ENCODE measurements at places on chromosomes 6 and 20.

GRCh38 chr6:28580475-28580874 is 54.8 kb downstream of the GPX5 start:
- no peak for DNase-seq

- DNase-seq: no peak
These were observed 126.2 kb upstream of the ARID1B start for GRCh38 chr6:156650896-156651390.

GRCh38 chr6:125944434-125944816 is 12.1 kb upstream of the HINT3 start:
- DNase-seq: no peak

- no peak for DNase-seq
These were observed 150.6 kb downstream of the ERMARD start for GRCh38 chr6:169902070-169902469.

- DNase-seq: no peak
These were observed 13.1 kb downstream of the RAB23 start for GRCh38 chr6:57209030-57209429.

GRCh38 chr20:45095805-45096238 is 5.1 kb downstream of the KCNS1 start:
- peak; percentile 18 for DNase-seq

GRCh38 chr20:49990271-49990720 is 7.5 kb downstream of the SNAI1 start:
- DNase-seq: no peak

- DNase-seq: no peak
These were observed 44.1 kb downstream of the NKX2-4 start for GRCh38 chr20:21353236-21353635.

GRCh38 chr6:135813401-135813800 is 38.1 kb upstream of the PDE7B start:
- DNase-seq: no peak
